ENCODE measurements at places on chromosomes 7 and 10.

DNA sequence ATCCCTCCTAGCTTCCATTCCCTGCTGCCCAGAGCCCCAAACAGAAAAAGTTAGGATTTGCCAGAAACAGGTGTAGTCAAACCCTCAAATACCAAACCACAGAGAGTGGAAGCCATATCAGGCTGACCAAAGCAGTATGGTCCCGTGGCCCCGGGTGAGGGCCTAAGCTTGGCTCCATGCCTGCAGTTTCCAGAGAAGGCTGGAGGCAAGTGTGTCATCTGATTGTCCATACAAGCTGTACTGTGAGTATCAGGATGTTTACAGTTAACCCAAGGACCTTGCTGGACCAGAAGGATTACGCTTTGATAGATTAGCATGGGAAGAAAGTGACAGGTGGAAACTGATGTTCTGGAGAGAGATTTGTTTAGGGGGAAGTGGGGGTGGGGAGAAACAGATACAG, 96.3 kb downstream of the PRKAG2 start:
- DNase-seq, result no peak

DNA sequence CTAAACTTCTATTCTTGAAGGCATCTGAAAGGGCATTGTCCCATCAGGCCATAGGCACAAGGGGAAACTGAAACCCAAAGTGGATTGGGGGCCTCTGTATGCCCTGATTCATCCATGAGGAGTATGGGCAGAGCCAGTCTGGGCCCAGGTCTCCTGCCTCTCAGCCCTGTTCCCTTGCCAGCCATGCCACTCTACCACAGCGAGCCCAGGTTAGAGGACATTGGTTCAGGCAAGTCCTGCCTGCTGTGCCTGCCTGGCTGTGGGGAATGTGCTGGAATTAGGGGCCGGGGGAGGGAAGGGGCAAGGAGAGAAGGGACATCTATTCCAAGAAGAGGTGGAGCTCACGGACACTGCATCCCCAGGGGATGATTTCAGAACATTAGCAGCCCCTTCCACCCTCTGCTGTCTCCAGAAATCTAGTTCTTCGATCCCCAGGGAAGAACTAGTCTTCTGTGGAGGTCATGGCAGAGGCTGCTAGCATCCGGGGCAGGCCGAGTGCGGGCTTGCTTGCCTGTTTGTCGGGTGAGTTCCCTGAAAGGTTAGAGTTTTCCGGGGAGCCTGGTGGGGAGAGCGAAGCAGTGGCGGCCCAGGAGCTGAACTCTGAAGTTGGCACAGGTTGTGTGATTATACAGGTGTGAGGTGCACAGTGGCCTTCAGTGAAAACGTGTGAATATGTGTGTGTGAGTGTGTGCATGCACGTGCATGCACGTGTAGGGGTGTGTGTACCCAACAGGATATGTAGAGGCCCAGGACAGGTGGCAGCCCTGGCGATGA, 37.8 kb downstream of the TBATA start:
- no peak for DNase-seq

DNA sequence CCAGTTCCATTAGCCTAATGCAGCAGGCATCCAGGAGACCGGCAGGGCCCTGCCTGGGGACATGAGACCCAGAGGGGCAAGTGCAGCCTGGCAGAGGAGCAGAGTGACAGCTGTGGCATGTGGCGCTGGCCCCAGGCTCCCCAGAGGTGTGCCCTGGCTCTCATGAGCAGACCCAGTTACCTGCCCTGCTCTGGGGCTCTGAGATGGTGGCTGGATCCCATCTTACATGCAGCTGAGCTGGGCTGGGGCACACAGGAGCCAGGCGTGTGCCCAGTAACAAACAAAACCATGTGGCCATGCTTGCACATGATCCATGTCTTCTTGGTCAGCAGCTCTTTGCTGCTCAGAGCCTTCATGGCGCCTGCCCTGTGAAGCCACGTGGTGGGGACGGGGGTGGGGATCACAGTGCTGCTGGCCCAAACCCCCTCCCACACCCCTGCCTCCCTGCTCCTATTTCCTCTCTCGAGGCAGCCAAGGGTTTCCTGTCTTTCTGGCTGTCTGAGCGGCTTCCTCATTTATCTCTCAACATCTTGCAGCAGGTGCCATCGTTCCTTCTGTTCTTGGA, 40.3 kb upstream of the GTF2I start:
- no peak for DNase-seq

DNA sequence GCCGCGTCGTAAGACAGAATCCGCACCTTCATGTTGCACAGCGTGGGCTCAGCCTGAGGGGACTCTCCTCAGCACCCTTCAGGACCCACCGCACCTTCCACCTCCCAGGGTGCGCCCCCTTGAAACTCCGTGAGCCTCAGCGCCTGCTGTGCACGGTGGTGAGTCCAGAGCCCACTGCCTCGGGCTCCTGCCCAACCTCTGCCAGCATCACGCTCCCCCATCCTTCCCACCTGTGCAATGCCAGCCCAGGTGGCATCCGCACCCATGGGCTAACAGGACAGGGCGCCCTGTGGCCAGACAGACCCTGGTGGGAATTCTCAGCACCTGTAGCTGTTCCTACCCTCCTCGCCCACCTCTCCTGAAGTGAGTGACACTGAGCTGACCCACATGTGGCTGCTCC, 96.4 kb downstream of the DYNC2I1 start:
- no peak for DNase-seq

GRCh38 chr7:55018361-55019190, at the start of gene EGFR:
TSS of gene EGFR (plus strand) at chr7:55019017. CDS start at chr7:55019278, 261 bp downstream.
- no peak for DNase-seq

GRCh38 chr7:115494529-115495147, 535.9 kb downstream of the TFEC start:
- no peak for DNase-seq

GRCh38 chr10:60141896-60142559, 235.7 kb upstream of the CCDC6 start:
- DNase-seq, result no peak

GRCh38 chr7:41472427-41473125, 230.3 kb downstream of the INHBA start:
- DNase-seq, result no peak

DNA sequence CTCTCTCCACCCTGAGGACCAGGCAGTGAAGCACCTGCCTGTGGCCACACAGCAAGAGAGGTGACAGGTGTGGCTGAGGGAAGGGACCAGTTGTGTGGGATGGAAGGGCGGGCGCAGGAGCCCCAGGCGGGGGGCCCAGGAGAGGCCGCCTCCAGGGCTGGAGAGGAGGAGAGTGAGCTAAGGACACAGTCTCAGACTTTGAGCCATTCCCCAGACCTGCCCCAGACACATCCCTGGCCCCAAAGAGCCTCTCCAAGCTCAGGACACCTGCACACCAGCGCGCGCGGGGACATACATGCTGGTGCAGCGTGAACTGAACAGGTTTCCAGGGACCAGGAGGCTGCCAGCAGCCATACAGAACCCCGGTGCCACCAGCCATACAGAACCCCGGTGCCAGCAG, 237.3 kb downstream of the MAD1L1 start:
- DNase-seq, result no peak

GRCh38 chr7:73822319-73823173, 8.2 kb upstream of the CLDN4 start:
- DNase-seq, result no peak

GRCh38 chr7:142439739-142440138, 181.9 kb upstream of the PRSS58 start:
- no peak for DNase-seq

- DNase-seq, result no peak
Measured at GRCh38 chr10:117519286-117519685, 23.3 kb upstream of the EMX2 start.

DNA sequence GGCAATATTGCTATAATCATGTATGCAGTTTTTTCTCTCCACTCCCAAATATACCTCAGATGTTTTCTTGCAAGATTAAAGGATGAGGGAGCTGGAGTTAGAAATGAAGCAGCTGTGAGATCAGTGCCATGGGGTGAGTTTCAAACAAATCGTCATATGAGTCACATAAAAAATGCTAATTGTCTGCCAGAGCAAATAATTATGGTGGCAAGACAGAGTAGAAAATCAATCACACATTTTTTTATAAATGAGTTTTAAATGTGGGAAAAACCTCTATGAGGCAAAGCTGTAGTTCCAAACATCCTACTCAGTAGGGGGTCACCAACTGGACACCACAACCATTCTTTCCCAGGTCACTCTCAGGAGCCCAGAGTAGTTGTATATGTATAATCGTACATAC, 55.3 kb downstream of the CH25H start:
- no peak for DNase-seq

DNA sequence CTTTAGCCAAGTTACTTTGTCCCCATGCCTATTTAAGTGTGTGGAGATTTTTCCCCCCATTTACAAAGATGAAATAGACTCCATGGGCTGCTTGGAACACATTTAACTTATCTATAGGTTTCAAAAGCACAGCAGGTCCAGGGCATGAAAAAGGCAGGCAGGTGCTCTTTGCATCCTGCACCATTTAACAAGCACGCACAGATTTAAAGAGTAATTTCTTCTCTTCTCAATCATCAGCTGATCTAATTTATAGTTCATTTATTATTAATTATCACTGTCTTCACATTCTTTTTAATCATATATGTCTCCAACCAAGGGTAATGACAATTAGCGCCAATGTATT, 156.8 kb downstream of the CACNA2D1 start:
- DNase-seq, result no peak

DNA sequence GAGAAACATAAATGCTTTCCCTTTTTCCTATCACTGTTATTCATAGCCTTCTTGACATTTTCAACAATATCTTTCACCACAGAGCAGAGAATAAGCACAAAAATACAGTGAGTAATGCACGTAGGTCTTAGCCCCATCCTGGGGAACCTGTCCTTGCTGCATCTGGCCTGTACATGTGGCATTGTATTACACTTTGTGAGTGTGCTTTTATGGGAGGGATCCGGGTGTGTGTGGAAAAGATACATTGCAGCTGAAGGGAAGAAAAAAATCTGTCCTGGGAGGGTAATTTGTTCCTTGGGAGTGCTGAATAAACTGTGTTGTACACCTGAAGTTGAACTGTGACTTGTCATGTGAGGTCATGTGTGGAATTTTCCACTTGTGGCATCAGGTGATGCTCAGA, 422.7 kb upstream of the LRGUK start:
- no peak for DNase-seq

DNA sequence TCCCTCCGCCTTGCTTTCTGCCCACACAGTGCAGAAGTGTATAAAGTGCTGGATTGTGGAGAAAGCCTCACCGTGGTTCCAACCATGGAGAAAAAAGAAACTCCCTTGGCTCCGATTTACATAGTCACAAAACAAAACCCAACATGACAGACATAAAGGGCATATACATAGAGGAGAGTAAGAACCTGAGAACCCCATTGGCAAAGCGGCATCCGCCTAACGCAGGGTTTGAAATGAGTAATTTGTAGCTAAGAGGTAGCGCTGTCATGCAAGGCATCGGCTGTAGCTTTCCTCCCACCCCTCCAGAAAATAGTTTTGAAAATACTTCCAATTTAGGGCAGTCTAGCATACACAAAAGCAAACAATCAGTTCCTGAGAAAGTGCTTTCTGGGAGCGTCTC, 126.0 kb upstream of the NRBF2 start:
- no peak for DNase-seq

DNA sequence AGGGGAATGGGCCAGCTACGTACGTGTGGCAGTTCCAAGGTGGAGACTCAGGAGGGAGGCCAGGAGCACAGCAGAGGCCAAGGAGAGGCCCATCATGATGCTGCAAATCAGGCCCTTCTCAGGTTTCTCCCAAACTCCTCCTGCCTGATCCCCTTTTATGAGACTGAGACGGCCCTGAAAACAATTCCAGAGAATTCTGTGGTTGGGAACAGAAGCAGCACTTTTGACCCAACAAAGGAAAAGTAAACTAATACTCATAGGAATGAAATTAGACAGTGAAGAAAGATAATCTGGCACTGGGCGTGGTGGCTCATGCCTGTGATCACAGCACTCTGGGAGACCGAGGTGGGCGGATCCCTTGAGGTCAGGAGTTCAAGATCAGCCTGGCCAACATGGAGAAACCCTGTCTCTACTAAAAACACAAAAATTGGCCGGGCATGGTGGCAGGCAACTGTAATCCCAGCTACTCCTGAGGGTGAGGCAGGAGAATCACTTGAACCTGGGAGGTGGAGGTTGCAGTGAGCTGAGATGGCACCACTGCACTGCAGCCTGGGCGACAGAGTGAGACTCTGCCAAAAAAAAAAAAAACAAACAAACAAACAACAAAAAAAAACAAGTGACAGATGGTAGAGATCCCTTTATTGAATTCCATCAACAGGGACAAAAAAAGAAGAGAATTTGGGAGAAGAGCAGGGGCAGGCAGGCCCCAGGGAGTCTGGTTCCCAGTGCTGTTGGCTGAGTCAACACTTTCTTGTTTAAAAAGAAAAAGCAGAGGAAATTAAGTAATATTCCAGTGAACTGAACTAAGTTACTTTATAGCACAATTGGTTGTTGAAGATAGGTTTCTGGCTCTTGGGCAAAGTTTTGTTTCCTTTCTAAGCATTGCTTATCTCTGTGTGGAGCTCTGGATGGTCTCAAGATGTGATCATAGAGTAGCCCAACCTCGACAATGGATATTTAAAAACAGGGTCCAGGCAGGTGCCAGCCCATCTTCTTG, at the start of gene CCL26:
Gene CCL26 (minus strand): TSS at position 131 of the 997 bp plus-strand sequence. CDS start 35 bp downstream, at position 96.
- DNase-seq, result no peak

DNA sequence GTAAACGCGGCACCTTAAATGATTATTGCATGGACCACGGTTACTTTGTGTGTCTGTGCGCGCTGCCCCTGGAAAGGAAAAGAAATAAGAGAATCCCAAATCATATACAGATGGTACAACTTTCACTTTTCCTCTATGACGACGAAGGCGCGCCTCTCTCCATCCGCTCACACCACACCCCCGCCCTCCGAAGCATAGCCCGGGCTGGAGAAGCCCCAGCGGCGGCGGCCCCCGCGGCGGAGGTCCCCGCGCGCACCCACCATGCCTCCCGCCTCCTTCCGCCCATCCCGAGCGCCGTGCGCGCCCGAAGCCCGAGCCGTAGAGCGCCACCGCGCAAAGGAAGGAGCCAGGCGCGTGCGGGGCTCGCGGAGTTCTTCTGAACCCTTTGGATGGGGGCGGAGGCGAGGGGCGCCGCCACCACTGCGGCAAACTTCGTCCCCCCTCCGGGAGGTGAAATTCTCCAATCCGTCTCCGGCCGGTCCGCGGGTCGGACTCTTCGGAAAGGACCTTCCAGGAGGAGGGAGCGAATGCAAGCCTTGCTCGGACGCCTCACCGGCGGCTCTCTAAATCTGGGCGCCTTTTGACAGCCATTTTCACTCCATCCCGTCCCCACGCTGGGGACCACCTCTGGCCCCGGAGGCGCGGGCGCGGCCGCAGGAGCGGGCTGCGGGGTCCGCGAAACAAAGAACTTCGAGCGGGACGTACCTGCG, 588 bp downstream of the GLI3 start:
- DNase-seq, result no peak

DNA sequence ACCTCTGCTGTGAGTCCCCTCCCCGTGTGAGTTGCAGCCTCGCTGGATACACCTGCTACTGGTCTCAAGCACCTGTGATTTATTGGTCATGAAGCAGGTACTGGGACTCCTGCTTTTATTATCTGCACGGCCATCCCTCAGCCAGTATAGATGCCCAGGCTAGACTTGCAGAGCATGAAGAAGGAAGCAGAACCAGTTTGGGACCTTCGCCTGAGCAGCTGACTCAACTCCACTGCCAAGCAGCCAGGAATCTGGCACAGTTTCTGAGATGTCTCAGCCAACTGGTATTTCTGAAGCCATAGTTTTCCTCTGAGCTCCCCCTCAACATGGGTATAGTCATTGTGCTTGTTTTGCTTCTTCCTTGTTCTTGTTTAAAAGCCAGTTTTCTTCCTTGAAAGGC, 28.0 kb upstream of the SLC39A12 start:
- no peak for DNase-seq
